NCI-H2081 (cell line): ENCODE measurements at places on chromosomes 2 and 18.

- no peak for DNase-seq
Measured at GRCh38 chr2:143282684-143283083, 153.5 kb downstream of the ARHGAP15 start.

DNA sequence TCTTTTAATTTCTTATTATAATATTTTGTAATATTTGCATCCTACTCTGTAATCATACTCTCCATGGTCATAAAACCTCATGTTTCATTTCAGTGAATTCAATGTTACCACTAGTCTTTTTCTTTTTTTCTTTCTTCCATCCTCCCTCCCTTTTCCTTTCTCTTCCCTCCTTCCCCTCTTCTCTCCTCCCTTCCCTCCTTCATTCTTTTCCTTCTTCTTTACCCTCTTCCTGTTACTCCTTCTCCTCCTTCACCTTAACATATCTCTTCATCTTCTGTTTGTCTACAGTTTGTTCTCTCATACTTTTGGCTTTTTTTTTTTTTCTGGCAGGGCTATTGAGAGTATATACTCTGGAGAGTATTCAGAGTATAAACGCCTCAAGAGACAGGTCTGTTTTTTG is 491.6 kb upstream of the ID2 start:
- DNase-seq: no peak

DNA sequence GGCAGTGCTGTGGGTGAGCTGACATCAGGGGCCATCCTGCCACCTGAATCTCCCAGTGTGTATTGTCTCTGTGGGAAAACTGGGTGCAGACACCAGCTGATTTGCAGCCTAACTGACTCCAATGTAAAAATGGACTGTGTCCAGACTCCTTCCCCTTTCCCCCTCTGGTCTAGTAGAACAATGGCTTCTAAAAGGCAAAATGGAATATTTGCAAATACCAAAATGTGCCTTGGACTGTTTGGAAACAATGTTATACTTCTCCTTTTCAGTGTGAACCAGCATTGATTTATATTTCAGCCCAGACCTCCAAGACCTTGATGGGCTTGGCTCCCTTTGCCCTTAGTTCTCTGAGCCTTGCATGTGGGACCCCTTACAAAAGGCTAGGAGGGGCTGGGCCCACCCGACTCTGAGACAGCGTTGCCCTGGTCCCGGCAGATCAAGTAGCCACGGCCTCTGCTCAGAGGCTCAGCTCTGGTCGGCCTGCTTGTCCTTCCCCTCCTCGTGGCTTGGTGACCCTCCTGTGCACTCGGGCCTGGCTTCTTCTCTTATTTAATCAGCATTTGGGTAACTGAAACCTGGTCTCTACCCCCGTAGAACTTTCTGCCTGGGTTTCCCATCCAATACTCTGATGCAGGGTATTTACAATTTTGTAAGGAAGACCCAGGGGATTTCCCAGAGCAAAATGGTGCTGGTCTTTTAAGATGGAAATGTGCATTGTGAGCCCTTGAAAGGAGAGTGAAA is 18.0 kb upstream of the ACKR3 start:
- DNase-seq: no peak

GRCh38 chr2:230650585-230651137 is 62.0 kb upstream of the CAB39 start:
- no peak for DNase-seq

DNA sequence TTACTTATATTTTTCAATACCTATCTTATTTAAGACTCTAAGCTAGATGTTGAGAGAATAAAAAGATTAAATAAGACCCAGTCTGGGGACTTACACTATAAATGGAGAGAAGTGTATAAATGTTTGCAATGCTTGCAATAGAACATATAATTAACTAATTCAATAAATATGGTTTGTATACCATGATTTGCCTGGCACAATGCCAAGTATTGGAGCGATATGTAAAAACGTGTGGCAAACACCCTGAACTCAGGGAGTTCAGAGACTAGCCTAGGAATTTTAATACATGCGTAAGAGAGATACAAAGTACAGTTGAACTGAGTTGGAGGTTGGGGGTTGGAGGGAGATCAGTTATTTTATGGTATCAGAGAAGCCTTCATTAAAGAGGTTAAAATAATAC is 251.8 kb upstream of the DDX18 start:
- DNase-seq: no peak

GRCh38 chr18:49691177-49691608 is 122.1 kb downstream of the ACAA2 start:
- no peak for DNase-seq

GRCh38 chr2:54073796-54074195 is 41.6 kb upstream of the ACYP2 start:
- no peak for DNase-seq

- peak; percentile 80 for DNase-seq
Measured at GRCh38 chr2:211437396-211437795, 881.0 kb downstream of the CPS1 start.

DNA sequence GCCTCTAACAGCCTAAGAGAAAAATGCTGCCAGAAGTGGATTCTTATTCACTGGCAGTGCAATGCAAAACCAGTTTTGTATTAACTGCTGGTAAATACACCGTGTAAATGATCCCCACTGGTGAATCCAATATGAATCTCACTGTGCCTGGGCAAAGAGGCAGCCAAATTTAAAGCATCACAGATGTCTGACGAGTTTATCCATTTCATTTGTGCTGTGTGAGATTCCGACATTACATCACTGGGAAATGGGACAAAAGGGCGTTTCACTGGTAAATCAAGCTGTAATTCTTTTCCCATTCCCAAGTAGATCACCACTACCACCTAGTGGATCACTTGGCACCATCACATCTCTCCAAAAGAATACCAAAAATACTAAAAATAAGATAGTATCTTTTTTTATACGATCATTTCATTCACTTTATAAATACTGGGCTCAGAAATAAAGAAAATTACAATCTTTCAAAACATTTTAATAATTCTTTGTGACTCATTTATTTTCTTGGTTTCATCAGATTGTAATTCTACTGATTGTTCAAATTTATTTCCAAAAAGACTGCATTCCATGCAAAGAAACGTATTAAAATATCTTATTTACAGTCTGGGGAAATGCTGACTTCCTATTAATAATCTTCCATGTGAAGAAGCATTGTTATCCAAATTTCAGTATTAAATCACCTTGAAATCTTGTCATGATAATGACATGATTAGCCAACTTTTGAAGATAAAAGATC is 125.6 kb downstream of the GRB14 start:
- peak; percentile 17 for DNase-seq

DNA sequence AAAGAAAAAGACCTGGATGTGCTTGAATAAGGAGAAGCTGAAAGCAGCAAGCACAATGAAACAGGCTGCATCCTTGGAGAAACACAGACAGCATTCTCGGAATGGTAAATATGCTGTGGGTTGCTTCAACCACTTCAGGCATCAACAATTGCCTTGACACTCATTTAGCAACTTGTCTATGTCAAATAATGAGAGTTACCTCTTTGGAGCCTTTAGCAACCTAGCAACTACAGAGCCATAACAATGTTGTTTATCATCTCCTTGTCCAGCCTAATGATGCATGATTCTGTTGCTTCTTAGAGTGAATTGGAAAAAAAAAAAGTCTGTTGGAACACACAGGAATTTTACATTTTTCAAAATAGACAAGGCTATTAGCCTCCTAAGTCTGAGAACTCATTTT is 410.6 kb downstream of the PIK3C3 start:
- DNase-seq: no peak

DNA sequence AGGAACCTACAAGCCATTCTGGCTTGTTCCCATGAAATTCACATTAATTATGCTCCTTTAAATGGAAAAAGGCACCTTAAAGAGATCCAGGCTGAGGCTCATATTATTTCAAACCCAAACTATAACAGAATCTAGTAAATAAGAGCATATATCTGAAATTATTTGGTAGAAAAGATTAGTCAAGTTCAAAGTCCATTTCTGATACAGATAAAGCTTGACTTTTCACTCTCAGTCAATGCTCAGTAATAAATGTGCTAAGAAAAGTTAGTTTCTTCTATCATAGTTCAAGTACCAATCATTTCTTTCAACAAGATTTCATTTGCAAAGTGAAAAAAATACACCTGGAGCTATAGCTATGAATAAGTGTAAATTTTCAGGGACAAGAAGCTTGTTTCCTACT is 61.8 kb upstream of the NARS1 start:
- no peak for DNase-seq
